Dermis blood vessel endothelial cell (primary cell): ENCODE measurements at places on chromosomes 11 and 22. TPM values are rescaled to one million over a fixed set of nuclear protein-coding genes. Genes with fewer than 3 reads are reported as not detected.

The SMC1B gene
- not detected in 2 replicates for total RNA-seq

The CYTH4 gene
- total RNA-seq, result under 0.01 TPM in 1 of 2 replicates, not detected in the other

The GSTT2B gene
- 1.4 and 11.1 TPM in 2 replicates for total RNA-seq

GRCh38 chr22:33919391-33920196, 682 bp downstream of the LARGE1 start:
- DNase-seq, result peak; percentile 8

DNA sequence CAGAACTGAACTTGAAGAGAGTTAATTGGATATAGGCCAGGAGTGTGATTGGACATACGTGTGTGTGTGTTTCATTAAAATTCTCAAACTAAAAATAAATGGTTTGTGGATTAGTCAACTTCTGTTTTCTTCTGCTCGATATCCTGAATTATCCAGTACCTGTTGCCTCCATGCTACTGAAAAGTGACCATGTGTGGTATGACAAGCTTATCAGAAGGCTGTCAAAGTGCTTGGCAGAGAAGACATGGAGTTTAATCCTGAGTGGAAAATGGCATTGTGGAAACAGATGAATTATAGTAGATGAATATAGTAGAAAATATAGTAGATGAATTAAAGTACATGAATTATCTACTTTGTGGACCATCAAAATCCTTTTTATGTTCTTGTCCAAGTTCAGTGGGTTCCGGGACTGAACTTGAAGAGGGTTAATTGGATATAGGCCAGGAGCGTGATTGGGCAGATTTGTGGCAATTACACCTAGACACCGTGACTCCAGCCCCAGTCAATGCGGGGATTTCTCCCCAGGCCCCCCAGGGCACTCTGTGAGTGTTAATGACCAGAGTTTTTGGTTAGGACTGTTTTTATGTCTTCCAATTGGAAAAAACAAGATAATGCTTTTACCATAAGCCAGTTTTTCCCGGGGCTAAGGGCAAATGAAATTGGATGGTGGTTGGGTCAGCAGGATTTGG, 30.1 kb downstream of the GRAMD1B start:
- no peak for DNase-seq
